HuH-7 (cell line): ENCODE measurements at places on chromosomes 4 and X.

DNA sequence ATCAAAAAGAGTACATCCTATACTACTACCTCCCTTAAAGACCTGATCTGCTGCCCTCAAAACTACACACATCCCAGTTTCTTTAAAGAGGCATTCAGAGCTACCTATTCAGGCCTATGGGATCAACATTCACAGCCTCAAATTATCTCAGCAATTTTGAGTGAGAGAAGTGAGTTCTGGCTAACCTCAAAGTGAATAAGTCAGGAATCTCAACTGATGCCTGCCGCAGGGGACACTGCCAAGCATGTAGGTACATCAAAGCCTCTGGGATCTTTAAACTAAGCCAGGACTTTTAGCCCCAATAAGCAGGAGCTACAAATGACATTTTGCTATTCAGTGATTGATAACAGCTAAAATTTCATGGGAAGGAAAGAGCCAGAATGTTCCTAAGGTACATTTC is 11.6 kb downstream of the GRPR start:
- no peak for DNase-seq

DNA sequence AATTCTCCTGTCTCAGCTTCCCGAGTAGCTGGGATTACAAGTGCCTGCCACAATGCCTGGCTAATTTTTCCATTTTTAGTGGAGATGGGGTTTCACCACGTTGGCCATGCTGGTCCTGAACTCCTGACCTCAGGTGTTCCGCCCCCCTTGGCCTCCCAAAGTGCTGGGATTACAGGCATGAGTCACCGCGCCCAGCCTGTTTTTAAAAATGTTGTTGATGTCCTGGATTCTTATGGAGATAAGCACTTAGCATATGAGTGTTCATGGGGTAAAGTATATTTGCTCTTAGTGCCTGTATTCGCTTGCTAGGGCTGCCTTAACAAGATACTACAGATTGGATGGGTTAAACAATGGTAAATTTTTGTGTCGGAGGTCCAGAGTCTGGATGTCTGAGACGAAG is 91.7 kb downstream of the CEP44 start:
- no peak for DNase-seq

DNA sequence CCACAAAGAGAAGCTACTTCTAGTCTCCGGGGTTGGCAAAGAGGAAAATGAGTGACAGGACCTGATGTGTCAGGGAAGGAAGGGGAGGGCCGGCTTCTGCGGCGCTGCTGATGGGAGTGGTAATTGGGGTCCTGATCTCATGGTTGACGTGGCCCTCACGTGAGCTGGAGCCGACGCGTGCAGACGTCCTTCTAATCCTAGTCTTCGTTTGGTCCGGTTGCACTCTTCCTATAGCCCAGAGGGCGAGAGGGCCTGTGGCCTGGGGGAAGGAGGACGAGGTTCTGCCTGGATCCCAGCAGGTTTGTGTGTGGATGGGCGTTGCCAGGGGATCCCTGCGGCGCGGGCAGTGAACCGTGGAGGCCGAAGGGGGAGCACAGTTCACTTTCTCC is at the start of gene ARMCX1:
Gene ARMCX1 (plus strand): TSS at position 186 of the 389 bp plus-strand sequence. CDS start 2,384 bp downstream, outside the sequence.
- DNase-seq = no peak

GRCh38 chrX:108117988-108118387 is 26.4 kb downstream of the ATG4A start:
- no peak for DNase-seq

GRCh38 chr4:150817804-150818528 is 197.1 kb downstream of the LRBA start:
- no peak for DNase-seq

DNA sequence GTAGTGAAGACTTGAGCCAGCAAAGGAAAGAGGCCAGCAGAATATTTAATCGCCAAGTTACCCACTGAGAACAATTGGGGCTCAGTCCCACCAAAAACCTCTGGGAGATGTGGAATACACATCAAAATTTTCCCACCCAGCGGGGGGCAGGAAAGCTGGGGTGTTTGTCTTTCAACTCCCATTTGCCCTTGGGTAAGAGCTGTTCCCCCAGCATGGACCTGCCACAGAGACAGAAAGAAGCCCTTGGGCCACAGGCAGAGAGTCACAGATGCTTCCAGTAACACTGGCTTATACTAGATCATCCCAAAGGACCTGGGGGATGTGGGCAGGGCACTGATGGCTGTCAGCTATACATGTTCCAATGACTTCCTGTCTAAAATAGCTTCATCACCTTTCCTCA is 18.9 kb upstream of the FBXW7 start:
- DNase-seq = no peak

DNA sequence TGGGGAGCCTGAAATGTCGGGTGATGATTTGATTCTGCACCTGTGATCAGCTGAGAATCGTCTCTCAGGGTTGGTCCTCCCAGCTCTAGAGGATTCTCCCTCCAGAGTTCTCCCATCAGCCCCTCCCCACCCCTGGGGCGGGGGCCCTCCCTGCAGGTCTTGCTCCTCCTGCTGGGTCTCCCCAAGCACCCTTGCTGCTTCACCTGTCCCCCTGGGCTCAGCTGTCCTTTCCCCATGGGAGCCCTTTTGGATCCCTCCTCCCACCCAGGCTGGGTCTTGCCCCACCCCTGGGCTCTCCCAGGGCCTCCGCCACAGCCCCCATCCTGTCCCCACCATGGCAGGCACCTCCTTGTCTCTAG is 22.2 kb downstream of the PSAPL1 start:
- DNase-seq = no peak

DNA sequence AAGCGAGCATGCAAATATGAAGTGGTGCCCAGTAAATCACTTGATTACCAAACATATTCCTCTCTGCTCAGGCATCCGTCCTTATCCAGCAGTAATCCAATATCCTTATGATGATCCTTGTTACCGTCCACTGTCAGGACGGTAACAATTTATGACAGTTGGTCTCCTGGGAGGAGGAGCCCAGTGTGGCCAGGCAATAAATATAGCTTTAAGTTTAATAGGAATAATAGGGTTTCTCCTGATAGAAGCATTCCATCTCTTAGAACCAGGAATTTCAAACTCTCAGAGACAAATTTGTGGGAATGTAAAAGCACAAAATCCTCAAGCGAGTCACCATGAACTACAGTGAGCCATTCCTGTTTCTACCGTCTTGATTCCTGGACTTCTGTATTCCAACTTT is 171.2 kb upstream of the IL15 start:
- no peak for DNase-seq

GRCh38 chrX:33923262-33923661 is 208.9 kb downstream of the FAM47A start:
- no peak for DNase-seq
